ENCODE measurements at places on chromosomes 2 and 18. TPM values are rescaled to one million over a fixed set of nuclear protein-coding genes. Genes with fewer than 3 reads are reported as not detected.

- H3K27ac ChIP-seq = peak overlapping the region; percentile 8
- no peaks in the 10 kb centered on the region for H3K27me3 ChIP-seq
- no peaks in the 10 kb centered on the region for H3K36me3 ChIP-seq
- no peak for DNase-seq
These were observed 106.2 kb downstream of the BCL2 start for GRCh38 chr18:63213331-63213900.

- H3K27ac ChIP-seq = no peak overlapping the region
- DNase-seq = no peak
- H3K27me3 ChIP-seq = no peaks in the 10 kb centered on the region
- no peak overlapping the region for H3K4me3 ChIP-seq
These were observed 85.0 kb downstream of the RBM43 start for GRCh38 chr2:151176661-151177060.

- no peak overlapping the region for H3K27ac ChIP-seq
- H3K36me3 ChIP-seq = no peaks in the 10 kb centered on the region
- H3K4me3 ChIP-seq = no peak overlapping the region
- no peaks in the 10 kb centered on the region for H3K27me3 ChIP-seq
- DNase-seq = no peak
- H3K4me1 ChIP-seq = no peaks in the 10 kb centered on the region
These were observed 97.4 kb downstream of the KCNF1 start for GRCh38 chr2:11009176-11009575.

GRCh38 chr18:22176420-22177326 is 7.3 kb downstream of the GATA6 start:
- H3K27ac ChIP-seq = no peak overlapping the region
- H3K36me3 ChIP-seq = no peaks in the 10 kb centered on the region
- no peaks in the 10 kb centered on the region for H3K4me1 ChIP-seq

- H3K36me3 ChIP-seq = no peaks in the 10 kb centered on the region
- no peak overlapping the region for H3K27ac ChIP-seq
- H3K27me3 ChIP-seq = no peaks in the 10 kb centered on the region
- DNase-seq = no peak
- H3K4me3 ChIP-seq = no peak overlapping the region
- no peaks in the 10 kb centered on the region for H3K4me1 ChIP-seq
These were observed 35.5 kb downstream of the ICOS start for GRCh38 chr2:203972066-203972465.

- peaks cover 11% of the 10 kb centered on the region for H3K4me1 ChIP-seq
- no peak for DNase-seq
These were observed 5.1 kb downstream of the POLR1B start for GRCh38 chr2:112547333-112547732.

GRCh38 chr2:181189951-181190350 is 209.5 kb downstream of the UBE2E3 start:
- H3K36me3 ChIP-seq = no peaks in the 10 kb centered on the region
- no peak overlapping the region for H3K27ac ChIP-seq
- no peak for DNase-seq
- H3K4me1 ChIP-seq = no peaks in the 10 kb centered on the region
- no peaks in the 10 kb centered on the region for H3K27me3 ChIP-seq

DNA sequence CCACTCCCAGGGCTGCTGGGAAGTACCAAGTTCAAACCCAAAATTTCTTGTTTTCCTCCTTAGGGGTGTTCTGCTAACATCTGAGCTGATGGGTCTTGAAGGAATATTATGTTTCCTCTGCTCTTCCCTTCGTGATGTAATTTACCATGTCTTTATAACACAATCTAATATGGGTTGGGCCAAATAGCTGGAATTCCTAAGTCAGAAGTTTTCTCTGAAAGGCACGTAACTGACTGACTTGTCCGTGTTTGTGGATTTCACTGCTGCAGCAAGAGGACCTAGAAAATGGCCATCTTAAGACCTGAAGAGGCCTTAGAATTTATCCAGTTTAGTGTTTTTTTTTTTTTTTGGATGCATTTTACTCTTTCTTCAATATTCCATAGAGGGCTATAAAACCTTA is 256.7 kb downstream of the DCDC2C start:
- no peaks in the 10 kb centered on the region for H3K4me1 ChIP-seq
- DNase-seq = no peak
- no peak overlapping the region for H3K27ac ChIP-seq
- H3K36me3 ChIP-seq = no peaks in the 10 kb centered on the region
- no peaks in the 10 kb centered on the region for H3K27me3 ChIP-seq

- no peak for DNase-seq
- H3K4me3 ChIP-seq = no peak overlapping the region
- H3K27ac ChIP-seq = no peak overlapping the region
- no peaks in the 10 kb centered on the region for H3K4me1 ChIP-seq
- H3K27me3 ChIP-seq = no peaks in the 10 kb centered on the region
- no peaks in the 10 kb centered on the region for H3K36me3 ChIP-seq
These were observed 60.5 kb downstream of the BMPR2 start for GRCh38 chr2:202436626-202437025.

DNA sequence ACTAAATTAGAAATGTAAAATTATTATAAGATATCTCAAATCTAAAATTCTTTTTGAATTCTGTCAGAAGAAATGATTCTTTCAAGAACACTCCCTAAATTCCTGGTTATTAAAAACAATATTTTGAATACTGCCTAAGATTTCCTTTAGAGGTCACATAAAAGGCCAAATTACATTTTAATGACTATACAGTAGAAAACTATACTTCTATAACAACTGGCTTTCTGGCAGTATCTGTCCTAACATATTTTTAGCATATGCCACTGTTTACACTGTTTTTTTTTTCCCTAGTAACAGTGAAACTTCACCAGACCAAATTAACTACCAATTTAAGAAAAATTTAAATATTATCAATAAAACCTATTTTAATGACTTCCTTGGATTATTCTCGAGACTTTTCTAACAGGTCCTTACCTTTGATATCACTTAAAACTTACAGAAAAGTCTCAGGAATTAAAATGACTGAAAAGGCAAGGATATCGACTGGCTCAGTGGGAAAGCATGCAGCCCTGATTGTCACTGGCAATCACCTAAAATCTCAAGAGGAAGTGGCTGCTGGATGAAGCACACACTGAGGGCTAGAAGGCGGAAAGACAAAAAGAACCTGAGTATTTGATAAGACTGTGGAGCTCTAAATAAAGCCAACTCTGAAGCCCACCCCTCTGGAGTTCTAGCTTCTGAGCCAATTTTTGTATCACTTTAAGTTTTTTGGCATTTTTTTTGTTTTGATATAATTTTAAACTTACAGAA is 59.6 kb downstream of the SPIRE1 start:
- no peak overlapping the region for H3K27ac ChIP-seq
- H3K4me3 ChIP-seq = no peak overlapping the region
- no peak for DNase-seq
- H3K4me1 ChIP-seq = peaks cover 7% of the 10 kb centered on the region
- H3K27me3 ChIP-seq = no peaks in the 10 kb centered on the region

GRCh38 chr2:201698588-201699226 is at the start of gene MPP4:
Gene MPP4 (minus strand): TSS chr2:201698644. CDS start chr2:201693954, 4,690 bp downstream.
- H3K27me3 ChIP-seq = no peaks in the 10 kb centered on the region
- H3K4me3 ChIP-seq = no peak within 1 kb of the TSS
- no peak for DNase-seq
- H3K36me3 ChIP-seq = no peaks in the 10 kb centered on the region
- no peak within 1 kb of the TSS for H3K27ac ChIP-seq

GRCh38 chr2:184528119-184528518 is 70.2 kb upstream of the ZNF804A start:
- H3K27me3 ChIP-seq = no peaks in the 10 kb centered on the region
- no peaks in the 10 kb centered on the region for H3K36me3 ChIP-seq
- H3K4me3 ChIP-seq = no peak overlapping the region
- no peak overlapping the region for H3K27ac ChIP-seq
- no peak for DNase-seq
- H3K4me1 ChIP-seq = no peaks in the 10 kb centered on the region

DNA sequence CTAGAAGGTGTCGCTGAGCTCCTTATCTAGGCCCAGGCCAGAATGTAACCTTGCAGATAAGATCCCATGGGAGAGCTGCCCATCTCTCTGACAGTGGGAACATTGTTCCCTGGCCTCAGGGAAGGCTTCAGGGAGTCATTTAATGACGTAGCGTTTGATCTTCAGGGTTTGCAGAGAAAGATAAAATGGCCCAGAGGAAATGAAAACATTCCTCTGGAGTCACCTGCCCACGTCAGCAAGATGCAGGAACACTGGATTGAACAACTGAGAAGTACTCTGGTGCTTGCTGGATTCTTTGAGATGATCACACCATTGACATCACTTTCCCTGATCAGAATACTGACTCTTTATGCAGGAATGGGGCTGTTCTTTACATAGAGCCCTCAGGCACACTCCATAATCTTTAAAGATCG is 51.6 kb downstream of the MAPK4 start:
- H3K27me3 ChIP-seq = no peaks in the 10 kb centered on the region
- no peak for DNase-seq
- H3K36me3 ChIP-seq = no peaks in the 10 kb centered on the region
- H3K4me1 ChIP-seq = no peaks in the 10 kb centered on the region
- no peak overlapping the region for H3K27ac ChIP-seq

DNA sequence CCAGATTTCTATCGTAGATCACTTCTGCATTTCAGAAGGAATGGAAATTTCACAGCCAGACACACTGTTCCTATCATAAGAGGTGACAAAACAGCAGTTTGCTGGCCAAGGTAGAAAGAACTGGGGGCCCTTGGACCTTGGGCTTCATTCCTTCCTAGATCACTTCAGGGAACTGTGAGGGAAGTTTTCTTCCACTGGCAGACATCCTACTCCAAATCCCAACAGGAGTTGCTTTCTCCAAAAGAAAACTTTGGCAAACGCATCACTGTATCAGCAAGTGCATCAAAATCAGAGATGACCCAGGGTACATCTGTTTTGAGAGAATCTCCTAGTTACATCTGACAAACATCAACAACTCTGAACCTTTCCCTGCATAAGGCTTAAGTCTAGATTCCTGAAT is 348.4 kb upstream of the KLHL29 start:
- H3K4me3 ChIP-seq = no peak overlapping the region
- no peak for DNase-seq
- no peaks in the 10 kb centered on the region for H3K27me3 ChIP-seq
- no peak overlapping the region for H3K27ac ChIP-seq
- H3K4me1 ChIP-seq = no peaks in the 10 kb centered on the region

- no peaks in the 10 kb centered on the region for H3K27me3 ChIP-seq
- H3K36me3 ChIP-seq = no peaks in the 10 kb centered on the region
- no peak overlapping the region for H3K27ac ChIP-seq
- H3K4me3 ChIP-seq = no peak overlapping the region
- no peak for DNase-seq
These were observed 290.5 kb upstream of the ZSWIM2 start for GRCh38 chr2:187139469-187139868.

- DNase-seq = no peak
- H3K36me3 ChIP-seq = no peaks in the 10 kb centered on the region
- no peak overlapping the region for H3K4me3 ChIP-seq
- no peak overlapping the region for H3K27ac ChIP-seq
- H3K4me1 ChIP-seq = no peaks in the 10 kb centered on the region
These were observed 90.5 kb downstream of the HNRNPLL start for GRCh38 chr2:38512211-38512610.

DNA sequence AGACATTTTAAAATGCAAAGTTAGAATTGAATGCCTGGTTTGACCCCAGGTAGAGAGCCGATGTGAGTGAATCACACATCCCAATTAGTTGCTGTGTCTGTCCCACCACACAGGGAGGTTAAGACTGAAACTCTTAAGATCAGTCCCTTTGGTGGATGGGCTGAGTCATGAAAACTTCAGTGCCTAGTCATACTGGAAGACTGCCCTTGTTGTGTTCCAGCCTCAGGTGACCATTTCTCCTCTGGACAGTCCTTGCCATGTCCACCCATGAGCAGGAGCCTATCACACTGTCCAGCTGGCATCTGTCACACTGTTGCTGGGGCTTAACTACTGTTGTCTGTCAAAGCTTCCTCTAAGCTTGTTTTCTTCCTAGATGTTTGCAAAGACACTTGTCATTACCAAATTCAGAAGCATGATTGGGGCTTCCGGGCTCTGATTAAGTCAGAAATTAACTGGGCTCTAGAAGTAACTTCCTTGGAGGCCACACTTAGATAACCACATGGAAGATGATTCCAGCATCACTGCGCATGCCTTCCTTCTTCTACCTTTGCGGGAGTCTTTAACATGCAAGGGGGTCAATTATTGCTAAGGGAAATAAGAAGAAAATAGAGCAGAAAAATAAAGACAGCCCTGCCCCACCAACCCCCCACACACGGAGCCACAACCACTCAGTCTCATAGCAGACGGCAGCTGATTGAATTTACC is 21.3 kb downstream of the CYRIA start:
- H3K36me3 ChIP-seq = no peaks in the 10 kb centered on the region
- no peaks in the 10 kb centered on the region for H3K4me1 ChIP-seq
- H3K27ac ChIP-seq = no peak overlapping the region
- no peaks in the 10 kb centered on the region for H3K27me3 ChIP-seq

GRCh38 chr2:96264656-96265348 is 995 bp downstream of the TMEM127 start:
- H3K27me3 ChIP-seq = no peaks in the 10 kb centered on the region
- peaks cover 53% of the 10 kb centered on the region for H3K4me1 ChIP-seq
- peak overlapping the region; percentile 82 for H3K4me3 ChIP-seq
- peaks cover 21% of the 10 kb centered on the region for H3K36me3 ChIP-seq
- no peak for DNase-seq
- peak overlapping the region; percentile 89 for H3K27ac ChIP-seq

- DNase-seq = no peak
- no peaks in the 10 kb centered on the region for H3K36me3 ChIP-seq
- H3K4me1 ChIP-seq = peaks cover 24% of the 10 kb centered on the region
These were observed 31.2 kb downstream of the EPC2 start for GRCh38 chr2:148675708-148676107.

- H3K4me3 ChIP-seq = no peak overlapping the region
- no peak overlapping the region for H3K27ac ChIP-seq
- H3K36me3 ChIP-seq = no peaks in the 10 kb centered on the region
- H3K4me1 ChIP-seq = no peaks in the 10 kb centered on the region
These were observed 240.3 kb downstream of the MYCN start for GRCh38 chr2:16180631-16181030.

GRCh38 chr18:36130883-36131653 is 1.4 kb downstream of the ELP2 start:
- peak overlapping the region; percentile 99 for H3K4me3 ChIP-seq
- peak overlapping the region; percentile 99 for H3K27ac ChIP-seq
- H3K27me3 ChIP-seq = no peaks in the 10 kb centered on the region
- peaks cover 54% of the 10 kb centered on the region for H3K4me1 ChIP-seq

- H3K4me3 ChIP-seq = no peak overlapping the region
- no peaks in the 10 kb centered on the region for H3K36me3 ChIP-seq
- H3K4me1 ChIP-seq = no peaks in the 10 kb centered on the region
- DNase-seq = no peak
These were observed 50.9 kb upstream of the MAPK4 start for GRCh38 chr18:50509012-50509411.

GRCh38 chr2:232586943-232587505 is 36.5 kb downstream of the EIF4E2 start:
- H3K4me1 ChIP-seq = no peaks in the 10 kb centered on the region
- H3K4me3 ChIP-seq = no peak overlapping the region
- H3K36me3 ChIP-seq = peaks cover 5% of the 10 kb centered on the region
- H3K27me3 ChIP-seq = no peaks in the 10 kb centered on the region

Gene DNAJC5G
- total RNA-seq = not detected

Gene SLC35F5
- total RNA-seq = 28.8 TPM

Gene ANKAR
- 3.2 TPM for total RNA-seq

Gene TMEM169
- total RNA-seq = 0.63 TPM

Gene SETBP1
- total RNA-seq = 13.9 TPM

Gene CYP1B1
- total RNA-seq = 19.4 TPM

Gene TUBB8B
- total RNA-seq = not detected

Gene RGPD3
- total RNA-seq = 0.04 TPM

Gene ITGA4
- 142 TPM for total RNA-seq

Gene ZNF532
- total RNA-seq = 6.1 TPM
